ENCODE measurements at places on chromosomes 5 and 9.
A peak's percentile ranks its signal among the peaks of the same experiment; 100 is the strongest.

DNA sequence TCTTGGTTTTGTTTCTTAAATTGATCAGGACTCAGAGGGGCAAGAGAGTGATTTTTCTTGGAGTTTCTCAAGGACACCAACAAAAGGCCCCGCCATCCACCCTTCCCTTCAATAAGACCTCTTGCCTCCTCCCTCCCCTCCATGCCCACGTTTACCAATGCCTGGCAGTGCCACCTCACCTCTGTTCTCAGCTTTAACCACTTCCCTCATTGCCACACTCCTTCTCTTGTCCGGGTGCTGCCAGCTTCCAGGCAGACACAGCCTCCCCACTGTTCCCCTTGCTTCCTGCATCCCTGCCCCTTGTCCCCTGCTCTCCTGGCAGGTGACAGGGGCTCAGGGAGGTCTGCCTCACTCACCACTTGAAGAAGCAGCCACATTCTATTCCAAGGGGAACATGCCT lies 90.8 kb downstream of the LHX2 start:
- DNase-seq = no peak

DNA sequence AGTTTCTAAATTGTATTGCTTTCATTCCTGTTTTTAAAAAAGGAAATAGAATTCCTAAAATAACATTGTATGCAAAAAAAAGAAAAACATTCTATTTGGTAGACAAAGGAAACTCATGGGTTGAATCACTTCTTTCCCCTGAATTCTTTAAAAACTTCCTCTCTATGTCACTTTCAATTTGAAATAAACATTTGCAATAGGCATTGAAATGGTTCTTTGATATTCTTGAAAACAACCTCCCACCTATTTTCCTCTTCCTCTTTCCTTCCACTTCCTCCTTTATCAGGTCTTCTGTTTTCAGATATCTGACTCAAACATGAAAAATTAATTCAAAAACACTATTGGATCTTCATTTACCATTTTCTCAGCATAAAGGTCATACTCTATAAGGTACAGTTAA lies 442.0 kb upstream of the MEF2C start:
- no peak for DNase-seq

GRCh38 chr5:142096382-142096781 lies 12.2 kb upstream of the NDFIP1 start:
- no peak for DNase-seq

DNA sequence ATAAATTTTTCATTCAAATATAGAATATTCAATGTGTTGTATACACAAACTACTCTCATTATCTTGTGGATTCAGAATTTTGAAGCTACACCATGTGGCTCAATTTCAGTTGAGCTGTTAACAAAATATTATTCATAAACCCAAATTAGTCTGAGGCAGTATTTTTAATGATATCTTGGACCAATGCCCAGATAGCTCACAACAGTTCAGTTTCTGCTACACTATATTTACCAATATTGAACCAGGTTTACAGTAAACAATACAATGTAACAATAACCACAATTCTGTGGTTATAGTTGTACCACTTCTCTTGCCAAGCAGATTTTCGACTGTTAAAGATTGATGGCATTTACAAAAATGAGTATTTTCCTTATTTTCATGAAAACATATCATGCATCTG lies 99.9 kb downstream of the SSBP2 start:
- DNase-seq = no peak

DNA sequence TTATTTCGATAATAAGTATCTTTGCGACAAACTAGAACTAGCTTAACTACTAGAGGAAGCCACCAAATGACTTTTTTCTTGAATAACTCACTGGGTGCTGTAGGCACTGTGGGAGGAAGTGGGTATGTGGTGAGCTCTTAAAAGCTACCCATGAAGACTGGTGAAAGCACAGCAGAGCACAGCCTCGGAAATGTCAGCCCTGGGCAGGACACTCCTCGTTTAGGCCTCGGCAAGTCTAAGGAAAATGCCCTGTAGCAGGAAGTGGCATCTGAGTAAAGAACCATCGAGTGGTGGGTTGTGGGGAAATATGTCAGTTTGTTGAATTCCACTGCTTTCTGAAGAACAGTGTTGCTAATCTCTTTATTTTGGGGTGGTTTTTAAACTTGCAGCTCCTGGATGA lies 44.0 kb upstream of the NCS1 start:
- DNase-seq = no peak

- DNase-seq = no peak
Measured at GRCh38 chr5:139315056-139315615, 21.6 kb downstream of the MATR3 start.

- DNase-seq = no peak
Measured at GRCh38 chr9:14399756-14400657, 86.1 kb upstream of the NFIB start.

- no peak for DNase-seq
Measured at GRCh38 chr9:136791516-136792276, 552 bp downstream of the TMEM141 start.

DNA sequence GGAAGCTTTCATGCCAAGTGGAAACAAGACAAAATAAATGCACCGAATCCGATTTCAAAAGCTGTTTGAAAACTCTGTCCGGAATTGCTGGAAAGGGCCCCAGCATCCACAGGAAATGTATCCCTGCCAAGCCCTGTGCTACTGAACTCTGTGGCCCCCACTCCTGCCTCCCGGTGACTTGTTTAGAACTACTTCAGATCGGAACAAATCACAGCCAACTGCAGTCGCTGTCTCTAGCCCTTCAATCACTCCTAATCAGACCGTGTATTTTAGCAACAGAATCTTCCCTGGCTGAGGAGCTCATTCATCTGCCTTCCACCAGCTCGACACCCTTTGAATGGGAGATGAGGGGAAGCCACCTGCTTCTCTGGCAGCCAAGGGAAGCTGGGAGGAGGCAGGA lies 94.1 kb downstream of the KCNIP1 start:
- DNase-seq = no peak

GRCh38 chr5:42267091-42267490 lies 156.1 kb upstream of the GHR start:
- DNase-seq = no peak

GRCh38 chr5:157076558-157076957 lies 17.6 kb upstream of the HAVCR1 start:
- DNase-seq = peak; percentile 6

GRCh38 chr9:81535542-81536241 lies 153.7 kb downstream of the TLE1 start:
- DNase-seq = no peak

DNA sequence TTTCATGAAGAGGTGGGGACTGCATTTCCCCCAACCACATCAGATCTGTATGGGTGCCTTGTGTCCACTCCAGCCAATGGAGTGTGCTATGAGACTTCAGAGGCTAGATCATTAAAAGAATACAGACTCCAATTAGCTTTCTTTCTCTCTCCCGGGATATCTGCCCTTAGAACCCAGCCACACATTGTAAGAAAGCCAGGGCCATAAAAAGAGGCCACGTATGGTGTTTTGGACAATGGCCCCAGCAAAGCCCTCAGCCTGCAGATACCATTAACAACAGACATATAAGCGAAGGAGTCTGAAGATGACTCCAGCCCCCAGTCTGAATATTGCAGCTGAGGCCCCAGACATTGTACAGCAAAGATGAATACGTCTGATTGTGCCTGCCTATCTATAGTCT lies 21.5 kb downstream of the IL6ST start:
- no peak for DNase-seq

GRCh38 chr9:114643001-114643400 lies 14.6 kb downstream of the TEX53 start:
- DNase-seq = no peak

- no peak for DNase-seq
Measured at GRCh38 chr5:168773226-168773625, 194.1 kb upstream of the PANK3 start.

- DNase-seq = no peak
Measured at GRCh38 chr5:135348918-135349317, 50.1 kb downstream of the MACROH2A1 start.

- DNase-seq = no peak
Measured at GRCh38 chr9:115391168-115391825, 273.3 kb upstream of the TNC start.

GRCh38 chr5:126208691-126209090 lies 214.5 kb upstream of the GRAMD2B start:
- DNase-seq = no peak

DNA sequence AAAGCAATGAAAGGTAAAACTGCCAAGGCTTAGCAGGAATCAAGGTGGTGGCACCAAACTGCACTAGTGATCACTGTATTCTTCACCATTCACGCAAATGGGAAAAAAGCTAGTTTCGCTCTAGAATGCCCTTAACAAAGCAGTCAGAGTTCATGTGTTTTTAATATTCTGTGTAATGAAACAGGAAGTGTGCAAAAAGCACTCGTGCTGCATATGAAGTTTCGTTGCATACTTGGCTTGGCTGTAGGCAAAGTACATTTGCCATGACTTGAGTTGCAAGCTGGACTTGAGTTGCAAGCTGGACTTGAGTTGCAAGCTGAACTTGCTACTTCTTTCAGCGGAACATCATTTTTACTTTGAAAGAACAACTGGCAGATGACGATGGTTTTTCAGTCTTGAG lies 55.4 kb downstream of the FOXI1 start:
- DNase-seq = no peak

DNA sequence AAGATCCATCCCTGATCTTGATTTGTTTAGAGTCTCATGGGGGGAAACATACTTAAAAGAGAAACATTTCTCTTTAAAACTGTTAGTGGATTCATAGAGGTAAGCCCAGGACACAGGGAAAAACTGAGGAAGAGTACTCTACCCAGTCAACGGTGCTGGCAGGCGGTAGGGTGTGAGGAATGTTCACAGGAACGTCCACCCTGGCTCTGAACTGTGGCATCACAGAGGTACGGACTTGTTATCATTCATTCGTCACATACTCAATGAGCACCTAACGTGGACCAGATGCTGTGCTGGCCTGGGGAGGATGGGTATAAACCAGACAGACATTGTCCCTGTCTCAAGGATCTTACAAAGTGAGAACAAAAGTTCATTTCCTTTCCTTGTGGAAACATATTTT lies 18.8 kb upstream of the PPARGC1B start:
- no peak for DNase-seq

- no peak for DNase-seq
Measured at GRCh38 chr5:73242735-73243134, 69.7 kb downstream of the TMEM174 start.

DNA sequence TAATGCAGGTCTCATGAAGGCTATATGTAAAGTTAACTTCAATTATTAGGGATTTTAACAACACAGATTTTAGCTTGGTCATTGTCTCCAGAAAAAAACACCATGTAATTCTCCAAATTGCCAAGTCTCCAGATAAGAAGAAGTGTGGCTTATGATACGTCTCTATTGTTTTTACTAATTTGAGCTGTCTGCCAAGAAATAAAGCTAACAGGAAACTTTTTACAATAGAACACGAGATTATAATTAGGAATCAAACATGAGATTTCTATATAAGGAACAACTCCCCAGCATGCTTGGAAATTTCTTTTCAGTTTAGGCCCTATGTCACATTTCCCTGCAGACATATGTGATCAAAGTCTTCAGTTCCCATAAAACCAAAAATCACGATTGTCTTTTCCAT lies 142.7 kb downstream of the MCTP1 start:
- no peak for DNase-seq

All from GM04503 (cell line).